ENCODE measurements at places on chromosomes 11 and 22. TPM values are rescaled to one million over a fixed set of nuclear protein-coding genes. Genes with fewer than 3 reads are reported as not detected.

DNA sequence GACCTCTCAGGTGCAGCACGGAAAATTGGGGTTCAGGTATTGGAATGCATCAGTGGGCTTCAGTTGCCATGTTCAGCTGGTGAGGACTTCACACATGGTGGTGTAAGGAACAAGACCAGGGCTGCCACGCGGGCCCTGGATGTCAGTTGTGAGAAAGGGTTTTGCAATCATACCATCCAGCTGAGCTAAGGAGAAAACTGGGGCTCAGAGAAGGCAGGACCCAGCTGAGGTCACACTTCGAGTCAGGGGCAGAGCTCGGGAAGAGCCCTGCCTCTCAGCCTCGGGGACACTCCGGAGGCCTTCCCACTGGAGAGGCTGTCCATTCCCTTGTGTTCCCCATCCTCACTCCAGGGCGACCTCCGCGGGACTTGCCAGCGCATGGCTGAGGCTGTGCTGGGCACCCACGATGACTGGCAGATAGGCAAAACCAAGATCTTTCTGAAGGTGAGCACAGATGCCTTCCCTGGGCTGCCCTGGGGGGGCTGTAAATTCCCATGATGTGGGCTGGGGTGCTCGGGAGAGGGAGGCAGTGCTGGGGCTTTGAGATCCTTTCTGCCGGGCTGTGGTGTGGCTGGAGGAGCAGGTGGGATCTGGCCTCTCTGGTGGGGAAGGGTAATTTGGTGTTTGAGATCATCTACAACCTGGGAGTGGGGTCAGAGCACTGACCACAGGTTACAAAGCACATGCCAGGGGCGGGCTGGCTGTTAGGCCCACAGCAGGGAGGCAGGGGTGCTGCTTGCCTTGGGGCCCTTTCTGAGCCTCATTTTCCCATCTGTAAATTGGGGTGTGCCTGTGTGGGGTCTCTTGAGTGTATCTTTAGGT is 47.2 kb downstream of the MYO7A start:
- no peak for DNase-seq

- DNase-seq, result no peak
Observed at GRCh38 chr11:230431-230830, 5.7 kb downstream of the SIRT3 start.

DNA sequence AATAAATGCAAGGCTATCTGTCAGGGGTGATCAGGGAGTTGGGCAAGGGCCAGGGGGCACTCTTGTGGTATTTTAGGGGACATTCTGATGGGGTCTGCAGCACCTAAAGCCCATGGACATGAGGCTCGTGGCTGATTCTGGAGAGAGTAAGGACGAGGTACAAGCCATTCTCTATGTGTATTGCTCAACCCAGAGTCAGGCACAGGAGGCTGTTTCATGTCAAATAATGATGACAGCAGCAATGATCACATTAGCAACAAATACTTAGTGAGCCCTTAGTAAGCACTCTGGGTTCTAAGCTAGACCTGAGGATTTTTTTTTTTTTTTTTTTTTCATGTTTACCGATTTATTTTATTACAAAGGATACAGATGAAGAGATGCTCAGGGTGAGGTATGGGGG is 83.5 kb upstream of the THY1 start:
- DNase-seq, result no peak

DNA sequence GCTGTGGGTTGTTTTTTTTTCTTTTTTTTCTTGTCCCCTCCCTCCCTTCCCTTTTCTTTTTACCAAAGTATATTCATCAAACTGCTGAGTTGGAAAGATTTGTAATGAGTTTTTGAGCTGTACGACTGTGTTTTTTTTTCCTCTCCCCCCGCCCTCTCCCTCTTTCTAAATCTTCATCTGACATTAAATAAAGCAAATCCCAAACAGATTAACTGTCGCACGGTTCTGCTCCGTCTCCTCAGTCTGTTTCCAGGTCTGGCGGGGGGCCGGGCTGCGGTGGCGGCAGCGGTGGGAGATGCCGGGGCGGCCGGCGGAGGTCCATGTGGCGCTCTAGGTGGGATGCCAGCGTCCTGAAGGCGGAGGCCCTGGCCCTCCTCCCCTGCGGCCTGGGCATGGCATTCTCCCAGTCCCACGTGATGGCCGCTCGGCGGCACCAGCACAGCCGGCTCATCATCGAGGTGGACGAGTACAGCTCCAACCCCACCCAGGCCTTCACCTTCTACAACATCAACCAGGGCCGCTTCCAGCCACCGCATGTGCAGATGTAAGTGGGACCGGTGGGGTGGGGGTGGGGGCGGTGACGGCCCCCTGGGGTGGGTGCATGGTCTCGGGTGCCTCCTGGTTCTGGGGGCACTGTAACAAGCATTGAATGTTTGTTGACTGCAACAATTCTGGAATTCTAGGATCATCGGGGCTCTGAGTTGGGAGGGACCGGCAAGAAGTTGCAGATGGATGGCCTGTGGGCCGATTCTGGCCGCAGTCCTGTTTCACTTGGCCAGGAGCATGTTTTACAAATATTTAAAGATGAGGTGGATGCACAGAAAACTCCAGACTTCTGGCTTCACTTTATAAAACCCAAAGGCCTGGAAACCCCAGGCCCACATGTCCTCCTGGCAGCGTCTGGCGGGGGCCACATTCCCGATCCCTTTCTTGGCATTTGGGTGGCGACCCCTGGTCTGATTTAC is 13.1 kb downstream of the MPPED1 start:
- no peak for DNase-seq

DNA sequence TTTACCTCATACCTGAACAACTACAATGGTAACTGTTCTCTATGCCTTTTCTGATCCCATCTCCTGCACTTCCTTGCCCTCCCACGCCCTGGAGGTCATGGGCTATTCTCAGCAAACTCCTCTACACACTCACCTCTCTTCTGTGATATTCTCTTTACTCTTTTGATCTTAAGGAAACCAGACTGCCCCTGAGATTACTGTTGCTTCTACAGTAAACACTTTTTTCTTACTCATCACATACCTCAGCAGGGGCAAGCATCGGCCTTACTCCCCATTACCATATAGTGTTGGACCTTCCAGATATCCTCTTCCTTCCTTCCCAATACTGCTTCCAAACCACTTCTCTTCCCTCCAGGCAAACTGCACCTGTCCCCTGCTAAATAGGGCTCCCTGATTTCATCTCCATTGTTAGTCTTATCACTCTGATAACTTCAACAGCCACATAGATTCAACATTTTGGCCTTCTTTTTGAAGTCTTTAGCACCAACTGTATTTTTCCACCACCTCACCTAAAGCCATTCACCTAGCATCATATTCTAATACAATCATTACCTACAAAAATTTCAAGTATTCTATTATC is 141.2 kb downstream of the RBFOX2 start:
- peak; percentile 23 for DNase-seq

The SLC22A25 gene
- not detected for total RNA-seq

The OR4C3 gene
- not detected for total RNA-seq

The SLC17A6 gene
- total RNA-seq, result not detected

The APOA4 gene
- not detected for total RNA-seq

GRCh38 chr11:75051043-75051442 is 45.6 kb downstream of the OR2AT4 start:
- DNase-seq, result peak; percentile 86

DNA sequence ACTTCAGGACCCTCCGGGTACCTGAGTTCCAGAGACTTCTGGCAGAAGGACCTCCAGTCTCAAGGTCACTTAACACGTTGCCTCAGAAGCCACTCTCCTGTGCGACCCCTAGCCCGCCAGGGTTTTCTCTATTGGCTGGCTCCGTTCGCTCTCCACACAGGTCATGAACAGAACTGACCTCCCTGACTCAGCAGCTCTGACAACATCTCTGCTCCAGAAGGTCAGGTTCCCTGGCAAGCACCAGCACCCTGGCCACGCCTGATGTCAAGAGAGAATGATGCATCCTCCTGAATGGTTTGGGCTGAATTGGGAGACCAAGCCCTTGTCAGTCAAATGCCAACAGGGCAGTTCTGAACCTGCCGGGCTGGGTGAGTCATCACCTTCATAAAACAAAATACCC is 84.3 kb upstream of the TMEM45B start:
- no peak for DNase-seq

DNA sequence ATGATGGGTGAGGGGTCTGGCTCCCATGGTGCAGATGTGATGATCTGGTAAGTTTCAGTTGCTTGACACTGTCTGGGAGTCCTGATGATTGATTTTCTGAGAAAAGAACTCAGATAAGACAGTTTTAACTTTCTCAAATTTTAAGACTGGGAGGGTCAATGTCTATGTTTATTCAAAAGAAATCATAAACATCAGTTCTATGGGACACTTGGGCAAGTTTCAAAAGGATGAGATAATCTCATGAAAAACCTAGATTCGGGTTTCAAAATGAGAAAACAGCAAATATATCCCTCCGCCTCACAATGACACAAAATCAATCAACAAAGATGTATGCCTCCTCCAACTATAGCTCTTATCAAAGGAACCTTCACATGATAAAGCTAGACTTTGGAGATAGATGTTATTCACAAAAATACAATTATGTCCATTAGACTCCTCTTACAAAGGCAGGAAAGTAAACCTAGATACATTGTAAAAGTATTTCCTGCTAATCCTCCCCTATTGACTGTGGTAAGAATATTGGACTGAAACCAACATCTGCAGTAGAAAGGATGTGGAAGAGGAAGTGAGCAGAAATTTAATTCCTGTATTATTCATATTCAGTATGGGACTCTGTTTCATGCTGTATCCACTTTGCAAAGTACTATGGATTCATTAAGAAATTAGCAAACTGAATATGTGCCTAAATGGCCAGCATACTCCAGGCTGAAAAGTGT is 21.6 kb downstream of the SVIP start:
- peak; percentile 67 for DNase-seq

The RHBDD3 gene
- 37.7 TPM for total RNA-seq

The TRIM48 gene
- total RNA-seq, result not detected

DNA sequence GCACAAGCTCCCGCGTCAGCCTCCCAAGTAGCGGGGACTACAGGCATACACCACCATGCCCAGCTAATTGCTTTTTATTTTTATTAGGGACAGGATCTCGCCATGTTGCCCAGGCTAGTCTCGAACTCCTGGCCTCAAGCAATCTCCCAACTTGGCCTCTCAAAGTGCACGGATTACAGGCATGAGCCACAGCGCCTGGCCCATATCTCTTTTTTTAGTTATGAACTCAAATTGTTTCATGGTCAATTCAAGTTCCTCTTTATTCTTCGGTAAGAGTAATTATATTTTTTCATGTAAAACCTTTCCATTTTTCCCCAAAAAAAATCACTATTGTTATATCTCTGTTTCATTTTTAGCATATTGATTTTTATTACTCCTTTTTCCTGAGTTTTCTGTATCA is 25.5 kb downstream of the FCHSD2 start:
- no peak for DNase-seq

The ASCC2 gene
- total RNA-seq, result 49.1 TPM

DNA sequence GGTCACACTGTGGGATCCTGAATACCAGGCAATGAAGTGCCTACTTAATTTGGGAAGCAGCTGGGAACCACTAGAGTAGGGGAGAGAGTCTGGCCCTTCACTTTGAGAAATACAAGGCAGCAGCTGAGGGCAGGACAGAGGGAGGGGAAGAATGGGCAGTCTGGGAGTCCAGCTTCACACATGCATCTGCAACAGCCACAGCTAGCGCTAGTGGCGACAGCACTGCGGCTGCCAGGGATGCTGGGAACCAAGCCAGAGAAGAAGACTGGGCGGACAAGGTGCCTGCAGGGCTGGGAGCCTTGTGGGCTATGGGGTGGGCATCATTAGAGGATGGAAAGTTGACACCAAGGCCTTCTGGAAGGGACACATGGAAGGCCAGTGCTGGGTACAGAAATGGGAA is 15.8 kb downstream of the SCUBE2 start:
- DNase-seq, result no peak

DNA sequence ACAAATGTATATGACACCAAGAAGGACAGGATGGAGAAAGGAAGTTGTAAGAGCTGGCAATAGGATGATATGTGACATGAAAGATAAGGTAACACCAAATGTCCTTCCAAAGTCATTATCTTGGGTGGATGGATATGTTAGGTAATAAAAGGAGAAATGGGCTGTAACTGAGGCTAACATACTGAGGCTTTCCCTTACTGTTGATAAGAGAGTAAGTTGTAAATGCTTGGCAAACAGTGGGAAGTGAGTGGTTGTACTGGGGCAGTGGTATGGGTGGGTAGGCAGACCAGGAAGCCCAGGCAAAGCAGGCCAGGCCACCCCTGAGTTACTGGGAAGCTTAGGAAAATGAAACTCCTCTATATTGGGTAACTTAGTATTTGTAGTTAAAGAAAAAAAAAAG is 73.7 kb downstream of the ARHGAP42 start:
- no peak for DNase-seq

The OR52H1 gene
- not detected for total RNA-seq

All from HT1080 (cell line).